ENCODE measurements at places on chromosomes 11 and 22.
A peak's percentile ranks its signal among the peaks of the same experiment; 100 is the strongest.

- DNase-seq, result no peak
Measured at GRCh38 chr11:38089726-38090125, 1491.7 kb upstream of the RAG2 start.

GRCh38 chr11:47271961-47272661 lies 2.2 kb downstream of the MADD start:
- DNase-seq, result peak; percentile 53

- no peak for DNase-seq
Measured at GRCh38 chr11:7473717-7474116, 11.6 kb upstream of the OLFML1 start.

DNA sequence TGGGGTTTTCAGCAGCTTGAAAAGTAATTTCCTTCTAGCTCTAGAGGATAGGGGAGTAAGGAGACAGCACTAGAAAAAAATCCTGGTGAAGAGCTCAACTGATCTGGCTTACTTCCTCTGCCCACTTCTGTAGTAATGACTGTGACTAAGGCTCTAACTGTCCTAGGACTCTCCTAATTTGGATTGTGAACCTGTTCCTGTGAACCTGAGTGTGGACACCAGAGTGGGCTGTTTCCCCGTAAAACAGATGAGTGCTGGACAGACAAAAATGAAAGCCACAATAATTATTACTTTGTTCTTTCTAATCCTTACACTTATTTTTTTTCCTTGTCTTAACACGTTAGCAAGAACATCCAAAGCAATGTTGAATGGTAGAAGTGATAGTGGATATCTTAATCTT lies 154.1 kb downstream of the AASDHPPT start:
- no peak for DNase-seq

GRCh38 chr11:72174302-72175070 lies 17.5 kb upstream of the FOLR1 start:
- DNase-seq, result no peak

- no peak for DNase-seq
Measured at GRCh38 chr11:134802116-134802515, 390.1 kb upstream of the B3GAT1 start.

DNA sequence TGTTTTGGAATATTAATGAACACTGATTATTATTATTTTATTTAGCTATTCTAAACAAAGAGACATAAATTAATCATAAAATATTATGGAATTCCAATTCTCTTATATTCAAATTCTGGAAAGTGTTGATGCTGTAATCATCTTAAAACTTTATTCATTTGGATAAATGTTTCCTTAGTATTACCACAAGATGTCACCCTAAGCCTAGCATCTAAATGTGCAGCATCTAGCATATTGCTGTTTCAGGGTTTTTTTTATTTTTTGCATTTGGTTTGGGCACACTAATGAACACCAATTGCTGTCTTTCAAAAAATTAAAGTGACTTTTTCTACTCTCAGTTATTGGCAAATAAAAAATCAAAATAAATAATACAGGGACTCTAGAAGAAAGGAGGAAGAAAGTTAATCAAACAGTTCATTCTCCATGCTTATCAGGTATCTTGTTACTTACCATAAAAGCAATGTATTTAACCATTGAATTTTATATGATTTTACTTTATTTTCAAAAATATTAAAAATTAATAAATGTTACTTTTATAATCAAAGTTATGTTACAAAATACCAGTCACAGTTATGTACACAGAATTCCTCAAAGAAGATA lies 31.8 kb downstream of the DLG2 start:
- DNase-seq, result peak; percentile 29

GRCh38 chr11:116207019-116207418 lies 565.8 kb downstream of the BUD13 start:
- DNase-seq, result no peak

GRCh38 chr11:69534166-69534530 lies 52.7 kb downstream of the LINC01488 start:
- DNase-seq, result no peak

DNA sequence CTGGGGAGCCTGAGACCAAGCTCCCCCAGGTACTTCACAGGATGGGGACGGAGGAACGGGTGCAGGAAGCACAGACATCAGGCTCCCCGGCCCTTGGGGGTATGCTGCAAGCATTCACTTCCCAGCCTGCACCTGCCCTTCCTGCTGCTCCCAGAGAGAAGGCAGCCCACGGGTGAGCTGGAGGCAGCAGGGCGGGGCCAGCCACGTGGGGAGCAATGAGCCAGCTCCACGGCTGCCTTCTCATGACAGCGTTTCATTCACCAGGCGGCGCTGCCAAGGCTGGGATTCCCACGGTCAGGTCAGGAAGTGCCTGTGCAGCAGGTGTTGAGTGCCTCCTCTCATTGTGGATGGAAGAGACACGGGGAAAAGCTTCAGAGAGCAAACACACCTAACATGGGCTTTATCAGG lies 14.5 kb upstream of the PHLDA2 start:
- DNase-seq, result peak; percentile 84

DNA sequence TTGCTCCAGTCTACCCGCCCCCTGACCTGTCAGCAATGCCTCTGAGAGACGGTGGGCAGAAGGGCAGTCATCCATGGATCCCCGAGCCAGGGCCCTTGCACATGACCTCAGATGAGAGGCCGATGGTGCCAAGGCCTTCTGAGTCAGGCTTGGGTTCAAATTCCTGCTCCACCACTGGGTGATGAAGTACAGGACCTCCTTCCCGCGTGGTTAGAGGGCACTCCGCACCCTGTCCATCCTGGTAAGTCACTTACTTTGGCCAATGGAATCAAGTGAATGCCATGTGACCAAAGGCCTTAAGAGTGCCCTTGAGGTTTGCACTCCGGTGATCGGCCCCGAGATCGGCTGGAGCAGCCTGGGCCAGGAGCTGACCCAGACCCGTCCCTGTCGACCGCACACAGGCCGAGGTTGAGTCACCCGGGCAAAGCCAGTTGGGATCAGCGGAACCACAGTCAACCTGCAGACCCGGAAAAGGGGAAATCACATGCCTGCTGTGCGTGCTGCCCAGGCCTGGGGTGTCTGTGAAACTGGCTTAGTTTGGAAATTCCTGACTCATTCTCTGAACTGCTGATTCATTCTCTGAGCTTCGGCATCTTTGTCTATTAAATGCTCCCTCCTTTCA lies 48.9 kb downstream of the RTL6 start:
- DNase-seq, result no peak

DNA sequence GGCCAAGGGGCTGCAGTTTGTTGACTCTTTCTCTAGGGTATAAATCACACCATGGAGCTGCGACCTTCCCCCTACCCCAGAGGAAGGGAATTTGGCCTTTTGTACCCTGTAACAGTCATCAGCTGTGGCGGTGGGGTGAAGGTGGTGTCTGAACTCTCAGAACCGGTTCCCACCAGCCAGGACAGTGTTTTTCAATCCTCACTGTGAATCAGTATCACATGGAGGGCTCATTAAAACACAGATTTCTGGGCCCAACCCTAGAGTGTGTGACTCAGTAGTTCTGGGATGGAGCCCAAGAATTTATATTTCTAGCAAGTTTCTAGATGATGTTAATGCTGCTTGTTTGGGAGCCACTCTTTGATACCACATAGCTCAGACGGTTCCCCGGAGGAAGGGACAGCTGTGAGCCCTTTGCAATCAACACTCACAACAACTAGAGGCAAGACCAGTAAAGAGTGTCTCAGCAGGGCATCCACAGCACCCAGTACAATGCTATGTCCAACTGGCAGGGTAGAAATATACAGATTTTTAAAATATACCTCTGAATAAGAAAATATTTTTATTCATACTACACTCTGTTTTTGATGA lies 43.9 kb upstream of the FAT3 start:
- no peak for DNase-seq

GRCh38 chr11:65111744-65112545 lies at the start of gene TM7SF2:
TM7SF2 (plus strand) TSS chr11:65111872; CDS start chr11:65112016, 144 bp downstream.
- peak; percentile 97 for DNase-seq

DNA sequence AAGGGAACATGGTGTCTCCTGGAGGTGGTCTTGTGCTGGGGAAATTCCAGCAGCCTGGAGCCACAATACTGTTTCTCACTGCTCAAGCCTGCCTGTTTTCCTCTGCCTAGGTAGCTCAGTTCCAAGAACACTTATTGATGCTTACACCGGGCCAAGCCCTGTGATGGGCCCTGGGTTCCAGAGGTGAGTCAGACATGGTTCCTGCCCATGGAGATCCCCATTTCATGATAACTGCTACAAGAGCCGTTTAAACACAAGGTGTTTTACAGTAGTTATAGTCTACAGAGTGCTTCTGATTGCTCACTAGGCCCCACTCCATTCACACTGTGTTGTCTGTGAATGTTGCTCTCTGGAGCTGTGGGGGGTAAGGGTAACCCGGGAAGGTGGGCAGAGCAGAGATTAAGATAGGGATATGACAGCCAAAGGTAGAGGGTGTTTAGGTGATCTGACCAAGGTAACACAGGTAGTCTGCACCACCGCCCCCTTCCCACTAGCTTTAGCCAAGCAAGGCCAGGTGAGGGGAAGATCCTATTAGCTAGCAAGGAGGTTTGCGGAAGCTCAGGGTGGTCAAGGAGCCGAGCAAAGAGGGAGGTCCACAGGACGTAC lies 696 bp upstream of the MICAL2 start:
- DNase-seq, result no peak

DNA sequence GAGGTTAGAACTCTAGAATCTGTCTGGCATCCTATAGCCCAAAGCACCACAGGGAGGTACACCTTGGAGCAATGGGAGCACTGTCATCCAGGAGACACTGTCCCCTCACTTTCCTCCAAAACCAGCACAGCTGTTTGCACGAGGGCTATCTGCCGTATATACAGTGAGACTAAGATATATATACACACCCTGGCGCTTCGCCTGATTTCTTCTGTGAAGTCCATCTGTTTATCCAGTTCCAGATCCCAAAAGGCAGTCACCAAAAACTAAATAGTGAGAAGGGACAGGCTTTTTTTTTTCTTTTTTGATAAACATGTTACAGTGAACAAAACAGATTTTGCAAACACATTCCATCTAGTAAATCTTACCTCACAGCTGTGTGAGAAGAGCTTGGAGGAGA lies 68.5 kb downstream of the ARFGAP2 start:
- no peak for DNase-seq

DNA sequence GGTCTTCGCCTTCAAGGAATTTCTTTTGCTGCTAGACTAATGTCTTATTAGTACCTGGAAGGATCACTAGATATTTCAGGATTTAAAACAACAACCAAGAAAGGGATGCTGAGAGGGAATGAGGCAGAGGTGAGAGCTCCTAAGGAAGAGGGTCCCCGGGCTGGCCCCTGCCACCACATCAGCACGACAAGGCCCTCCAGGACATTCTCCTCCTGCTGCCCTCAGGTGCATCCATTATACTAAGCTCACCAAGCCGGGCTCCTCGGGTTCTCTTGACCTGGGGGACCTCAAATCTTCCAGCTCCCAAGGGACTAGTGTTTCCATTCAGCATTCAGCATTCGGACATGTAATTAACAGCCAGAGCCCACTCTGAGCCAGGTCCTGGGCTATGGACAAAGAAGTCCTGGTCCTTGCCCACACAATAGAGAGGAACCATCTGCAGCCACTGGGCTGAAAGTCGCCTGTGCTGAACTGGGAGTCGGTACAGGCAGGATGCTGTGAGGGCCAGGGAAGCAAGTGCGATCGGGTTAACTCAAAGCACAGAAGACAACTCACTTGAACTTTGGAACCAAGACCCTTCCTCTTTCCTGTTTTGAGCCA lies 29.4 kb upstream of the OAF start:
- DNase-seq, result no peak

DNA sequence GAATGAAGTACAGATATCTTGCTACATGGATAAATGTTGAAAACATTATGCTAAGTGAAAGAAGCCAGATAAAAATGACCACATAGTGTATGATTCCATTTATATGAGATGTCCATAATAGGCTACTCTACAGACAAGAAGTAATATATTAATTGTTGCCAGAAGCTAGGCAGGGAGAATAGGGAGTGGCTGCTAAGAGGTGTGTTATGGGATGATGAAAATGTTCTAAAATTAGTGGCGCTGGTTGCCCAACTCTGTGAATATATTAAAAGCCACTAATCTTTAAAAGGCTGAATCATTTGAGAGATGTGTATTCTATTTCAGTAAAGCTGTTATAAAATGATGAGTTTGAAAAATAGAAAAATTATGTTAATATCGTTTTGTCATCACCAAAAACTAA lies 144.4 kb downstream of the NCAM1 start:
- DNase-seq, result no peak

- no peak for DNase-seq
Measured at GRCh38 chr11:66854729-66855211, 2.1 kb upstream of the LRFN4 start.

- peak; percentile 69 for DNase-seq
Measured at GRCh38 chr22:39634530-39635405, 64.2 kb downstream of the CACNA1I start.

DNA sequence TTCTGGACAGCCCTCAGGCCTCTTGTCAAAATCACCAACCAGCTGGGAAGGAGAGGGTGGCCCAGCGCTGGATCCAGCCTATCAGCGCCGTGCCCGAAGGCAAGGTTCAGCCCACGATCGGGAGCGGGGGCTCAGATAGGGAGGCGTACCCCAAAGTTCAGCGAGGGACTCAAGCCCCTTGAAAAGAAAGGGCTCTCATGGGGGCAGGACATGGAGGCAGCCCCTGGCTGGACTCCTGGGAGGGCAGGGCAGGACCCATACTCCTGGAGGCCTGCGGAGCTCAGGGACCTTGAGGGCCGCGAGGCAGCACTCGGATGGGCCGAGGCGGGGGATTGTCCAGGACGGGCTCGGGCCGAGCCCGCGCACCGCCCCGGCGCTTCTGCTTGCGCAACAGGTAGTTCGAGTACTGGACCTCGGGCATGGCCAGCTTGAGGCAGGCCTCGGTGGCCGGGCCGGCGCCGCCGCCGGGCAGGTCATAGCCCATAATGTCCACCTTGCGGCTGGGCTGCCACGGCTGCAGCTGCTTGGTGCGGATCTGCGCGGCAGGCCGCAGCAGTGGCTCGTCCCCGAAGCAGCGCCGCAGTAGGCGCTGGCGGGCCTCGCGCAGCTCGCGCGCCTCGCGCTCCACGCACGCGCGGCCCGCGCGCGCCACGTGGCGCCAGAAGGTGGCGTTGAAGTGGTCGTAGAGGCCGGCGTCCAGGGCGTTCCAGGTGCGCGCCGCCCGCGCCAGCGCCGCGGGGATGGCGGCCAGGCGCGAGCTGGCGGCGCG lies 6.5 kb downstream of the GAL3ST3 start:
- DNase-seq, result no peak

- DNase-seq, result no peak
Measured at GRCh38 chr11:45937916-45938315, 15.5 kb downstream of the LARGE2 start.

DNA sequence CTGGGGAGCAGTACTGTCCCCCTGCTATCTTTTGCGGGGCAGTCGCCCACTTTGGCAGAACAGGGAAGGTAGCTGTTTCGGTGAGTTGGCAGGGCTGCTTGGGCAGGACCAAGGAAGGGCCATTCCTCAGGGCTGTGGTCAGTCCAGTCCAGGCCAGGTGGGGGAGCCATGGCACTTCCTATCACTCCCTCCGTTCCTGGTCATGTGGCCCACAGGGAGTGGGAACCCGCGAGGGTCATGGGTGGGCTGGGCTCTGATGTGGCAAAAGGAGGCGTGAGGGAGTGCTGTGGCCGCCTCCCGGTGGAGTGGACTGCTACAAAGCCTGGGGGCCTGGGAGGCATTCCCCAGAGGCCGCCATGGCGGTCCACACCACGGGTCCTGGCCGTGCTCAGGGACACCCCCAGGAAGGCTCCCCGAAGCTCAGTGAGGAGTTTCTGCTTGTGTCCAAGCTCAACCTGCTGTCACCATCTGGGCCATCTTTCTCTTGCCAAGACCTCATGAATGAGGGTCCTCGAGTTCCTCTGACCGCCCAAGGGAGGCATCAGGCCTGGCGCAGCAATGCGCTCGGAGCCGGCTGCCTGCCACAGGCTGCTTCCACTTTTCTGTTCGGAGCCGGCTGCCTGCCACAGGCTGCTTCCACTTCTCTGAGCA lies 11.9 kb downstream of the CHID1 start:
- no peak for DNase-seq
